ENCODE measurements at places on chromosomes 16 and 17.

DNA sequence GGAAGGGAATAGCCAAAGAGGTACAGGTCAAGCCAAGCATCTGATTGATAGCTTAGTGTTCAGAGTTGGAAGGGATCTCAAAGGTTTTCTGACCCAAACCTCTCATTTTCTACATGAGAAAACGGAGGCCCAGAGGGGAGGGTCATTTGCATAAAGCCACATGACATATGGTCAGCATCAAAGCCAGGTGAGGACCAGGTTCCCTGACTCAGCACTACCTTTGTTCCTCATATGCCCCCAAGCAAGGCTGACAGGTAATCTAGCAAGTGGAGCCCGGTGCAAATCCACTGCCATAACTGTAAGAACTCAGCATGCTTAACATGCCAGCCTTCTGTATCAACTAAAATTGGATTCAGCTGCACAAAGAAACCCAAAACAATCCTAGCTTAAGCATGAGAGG lies 28.2 kb upstream of the CCL1 start:
- DNase-seq = no peak

GRCh38 chr17:37781451-37781850 lies 36.6 kb upstream of the HNF1B start:
- no peak for DNase-seq

GRCh38 chr17:61251939-61252865 lies 147.4 kb upstream of the TBX2 start:
- peak; percentile 88 for DNase-seq

GRCh38 chr17:35088356-35088880 lies 24.9 kb upstream of the RFFL start:
- peak; percentile 62 for DNase-seq

- no peak for DNase-seq
These were observed 9.1 kb upstream of the THAP11 start for GRCh38 chr16:67833030-67833414.

GRCh38 chr16:17222871-17223401 lies 247.8 kb downstream of the XYLT1 start:
- DNase-seq = peak; percentile 54

DNA sequence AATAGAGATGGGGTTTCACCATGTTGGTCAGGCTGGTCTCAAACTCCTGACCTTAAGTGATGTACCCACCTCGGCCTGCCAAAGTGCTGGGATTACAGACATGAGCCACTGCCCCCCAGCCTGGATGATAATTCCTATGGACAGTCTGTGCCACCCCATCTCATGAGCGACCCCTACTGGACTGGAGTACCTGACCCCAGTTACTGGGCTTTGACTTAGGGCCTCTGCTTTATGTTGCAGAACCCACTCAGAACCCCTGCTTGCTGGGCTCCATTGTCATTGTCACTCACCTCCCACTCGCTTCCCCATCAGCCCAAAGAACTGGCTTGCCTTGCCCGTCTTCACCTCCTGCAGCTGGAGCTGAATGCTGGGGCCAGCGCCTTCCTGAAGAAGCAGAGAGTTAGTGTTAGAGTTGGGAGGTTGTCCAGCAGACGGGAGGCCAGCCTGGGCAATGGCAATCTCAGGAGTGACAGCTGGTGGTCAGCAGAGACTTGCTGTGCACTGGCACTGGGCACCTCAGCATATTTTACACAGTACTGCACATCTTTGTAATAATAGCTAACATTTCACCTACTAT lies 4.0 kb downstream of the TAC4 start:
- peak; percentile 62 for DNase-seq

DNA sequence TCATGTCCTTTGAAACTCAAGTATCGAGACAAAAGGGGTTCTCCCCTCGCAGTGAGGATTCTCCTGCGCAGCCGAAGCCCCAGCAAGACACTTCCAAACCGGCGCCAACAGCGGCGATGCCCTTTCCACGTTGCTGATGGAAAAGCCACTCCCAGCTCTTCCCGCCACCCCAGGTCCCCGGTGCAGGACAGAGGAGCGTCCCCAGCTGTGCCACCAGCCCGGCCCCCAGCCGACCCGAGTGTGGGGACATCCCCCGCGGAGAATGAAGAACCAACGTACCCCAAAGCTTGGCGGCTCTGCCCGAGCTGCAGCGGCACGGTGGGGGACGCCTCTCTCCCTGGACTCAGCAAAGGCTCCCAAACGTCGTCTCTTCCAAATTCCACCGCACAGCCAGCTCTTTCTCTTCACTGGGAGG lies 573 bp downstream of the CHST6 start:
- DNase-seq = no peak
